IPS-NIHi11 (cell line): ENCODE measurements at places on chromosomes 5 and 9.

DNA sequence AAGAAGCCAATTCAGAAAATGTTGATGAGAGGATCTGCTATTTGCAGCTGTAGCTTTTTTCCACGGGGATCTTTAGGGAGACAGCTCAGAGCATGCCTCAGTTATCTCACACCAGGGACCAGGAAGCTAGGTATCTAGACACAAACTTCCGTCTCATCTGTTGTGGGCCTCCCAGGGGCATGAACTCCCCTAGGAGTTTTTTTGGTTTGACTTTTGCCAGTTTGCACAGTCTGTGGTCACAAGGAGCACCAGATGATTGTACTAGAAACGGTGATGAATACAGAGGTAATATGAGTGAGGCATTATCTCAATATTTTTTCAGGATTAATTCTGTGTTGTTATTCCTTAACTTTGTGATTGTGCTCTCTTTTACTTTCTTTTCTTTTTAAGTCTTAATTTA lies 533.2 kb upstream of the SEMA6A start:
- no peak for DNase-seq

- DNase-seq, result peak; percentile 67
Measured at GRCh38 chr5:159441441-159441840, 111.2 kb upstream of the IL12B start.

DNA sequence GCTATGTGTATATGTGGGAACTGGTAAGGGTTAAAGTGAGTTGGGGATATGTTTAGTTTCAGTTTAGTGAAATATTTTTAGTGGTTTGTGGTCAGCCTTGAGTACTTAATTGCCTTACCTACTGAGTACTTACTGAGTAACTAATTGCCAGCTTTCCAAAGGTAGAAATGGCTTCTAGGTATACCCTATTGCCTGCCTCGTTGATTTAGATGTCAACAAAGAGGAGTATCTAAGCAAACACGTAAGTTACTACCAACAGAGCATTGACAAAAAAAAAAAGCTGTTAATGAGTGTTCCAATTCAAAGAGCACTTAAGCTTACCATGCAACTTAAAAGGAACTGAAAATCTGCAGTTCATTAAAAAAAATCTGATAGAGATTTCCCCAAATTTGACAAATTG lies 8.8 kb downstream of the ATP10B start:
- no peak for DNase-seq

DNA sequence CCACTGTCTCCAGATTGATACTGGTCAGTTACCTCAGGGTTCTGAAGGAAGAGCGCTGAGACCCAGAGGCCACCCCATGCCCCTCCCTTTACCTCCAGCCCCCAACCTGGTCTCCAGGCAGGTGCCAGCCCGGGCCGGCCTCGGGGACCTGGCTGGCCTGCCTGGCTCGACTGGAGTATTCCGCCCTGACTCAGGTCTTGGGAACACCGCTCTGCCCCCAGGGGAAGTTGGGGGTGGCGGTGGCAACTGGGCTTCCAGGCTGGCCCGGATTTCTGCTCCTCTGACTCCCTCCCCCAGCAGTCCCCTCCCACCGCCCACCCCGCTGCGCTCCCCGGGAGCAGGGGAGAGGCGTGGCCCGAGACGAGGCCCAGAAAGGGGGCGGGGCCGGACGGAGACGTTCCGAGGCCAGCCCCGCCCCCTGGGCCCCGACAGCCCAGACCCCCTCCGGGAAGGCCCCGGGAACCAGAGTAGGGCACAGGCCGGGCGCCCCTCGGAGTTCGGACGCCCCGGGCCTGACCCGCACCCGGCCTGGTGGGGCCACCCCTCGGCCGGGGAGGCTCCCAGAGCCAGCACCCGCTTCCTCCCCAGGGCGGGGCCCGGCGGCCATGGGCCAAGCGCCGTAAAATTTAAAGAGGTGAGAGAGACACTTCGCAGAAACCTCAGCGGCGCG lies 82.5 kb upstream of the ZBTB43 start:
- peak; percentile 83 for DNase-seq

GRCh38 chr5:122880170-122880689 lies 34.8 kb downstream of the SNX24 start:
- no peak for DNase-seq

DNA sequence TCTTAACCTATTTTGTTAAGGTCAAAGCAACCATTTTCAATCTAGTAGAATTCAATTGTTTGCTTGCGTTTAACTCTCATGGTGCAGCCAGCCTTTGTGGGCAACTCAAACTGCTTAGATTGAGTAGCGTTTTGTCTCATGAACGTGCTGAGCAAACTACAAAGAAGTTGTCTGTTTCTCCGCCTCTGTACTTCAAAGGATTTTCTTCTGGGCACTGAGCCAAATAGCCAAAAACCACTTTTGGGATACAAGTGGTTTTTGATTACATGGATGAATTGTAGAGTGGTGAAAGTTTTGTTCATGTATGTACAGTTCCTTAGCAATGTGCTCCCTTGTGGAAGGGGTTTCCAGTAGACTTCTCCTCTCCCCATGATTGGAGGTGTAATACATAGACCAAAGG lies 122.9 kb downstream of the CFAP90 start:
- no peak for DNase-seq

- no peak for DNase-seq
Measured at GRCh38 chr5:16350816-16351215, 114.8 kb downstream of the ZNF622 start.

GRCh38 chr9:106107716-106108115 lies 413.4 kb downstream of the TMEM38B start:
- DNase-seq, result no peak

DNA sequence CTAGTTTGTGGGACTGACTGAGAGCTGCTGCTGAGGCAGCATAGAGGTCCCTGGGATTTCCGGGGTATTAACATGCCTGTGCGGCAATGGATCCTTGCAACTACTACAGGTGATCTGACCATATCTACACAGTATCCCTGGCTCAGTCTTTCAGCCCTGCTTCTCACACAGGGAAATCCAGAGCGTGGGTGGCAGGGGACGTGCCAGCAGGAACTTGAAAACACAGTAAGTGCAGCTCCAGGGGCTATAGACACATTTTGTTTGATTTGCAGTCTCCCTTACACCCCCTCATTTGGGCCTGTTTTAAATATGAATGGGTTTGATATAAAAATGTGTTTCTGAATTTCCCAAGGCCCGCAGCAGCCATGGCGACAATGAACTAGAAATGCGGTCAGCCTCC lies 209.5 kb downstream of the DCP2 start:
- no peak for DNase-seq

DNA sequence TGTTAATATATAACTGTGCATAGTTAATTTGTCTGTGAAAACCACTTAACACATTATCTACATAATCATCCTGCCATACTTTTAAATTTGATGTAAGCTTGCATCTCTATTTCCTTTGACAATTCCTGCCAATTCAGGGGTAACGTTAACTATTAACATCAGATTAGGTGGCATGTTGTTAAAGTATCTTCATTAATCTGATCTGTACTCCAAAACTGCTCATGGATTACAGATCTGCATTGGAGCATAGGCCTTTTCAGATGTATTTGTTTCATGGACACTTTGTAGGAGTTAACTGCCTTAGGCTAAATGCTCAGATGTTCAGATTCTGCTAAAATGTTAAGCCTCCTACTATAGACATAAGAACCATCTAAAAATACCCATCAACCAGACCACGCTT lies 3.1 kb downstream of the RPS6 start:
- DNase-seq, result no peak

- DNase-seq, result peak; percentile 82
Measured at GRCh38 chr5:172683645-172684471, 42.8 kb downstream of the NEURL1B start.

DNA sequence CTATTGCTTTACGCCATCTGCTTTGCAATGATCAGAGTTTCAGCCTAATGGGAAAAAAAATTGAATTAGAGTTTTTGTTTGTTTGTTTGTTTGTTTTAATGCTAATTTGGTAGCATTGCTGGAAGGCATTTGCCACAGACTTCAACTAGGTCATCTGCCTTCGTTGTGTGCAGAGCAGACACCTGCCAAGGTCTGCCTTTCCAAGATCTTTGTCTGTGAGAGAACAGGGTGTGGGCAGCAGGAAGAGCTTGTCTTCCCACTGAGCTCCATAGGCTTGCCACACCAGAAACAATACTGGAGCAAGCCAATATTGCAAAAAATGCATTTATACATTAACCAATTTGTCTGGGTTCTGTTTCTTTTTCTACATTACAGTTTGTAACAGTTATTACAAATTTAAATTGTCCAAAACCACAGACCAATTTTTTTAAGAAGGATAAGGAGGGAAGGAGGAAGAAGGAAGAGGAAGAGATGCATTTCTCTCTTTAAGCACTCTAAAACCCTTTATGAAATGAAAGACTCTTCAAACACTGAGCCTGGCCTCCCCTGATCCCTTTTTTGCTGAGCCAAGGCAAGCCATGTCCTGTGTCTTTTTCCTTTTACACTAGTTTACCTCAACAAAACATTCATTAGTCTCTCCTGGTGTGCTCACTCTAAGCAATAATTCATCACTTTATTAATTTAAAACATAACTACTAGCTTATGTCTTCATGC lies 210.5 kb downstream of the SNX18 start:
- no peak for DNase-seq
